EH (cell line): ENCODE measurements at places on chromosomes 4 and X.

GRCh38 chr4:6441202-6441582, 31.2 kb downstream of the PPP2R2C start:
- DNase-seq: no peak

DNA sequence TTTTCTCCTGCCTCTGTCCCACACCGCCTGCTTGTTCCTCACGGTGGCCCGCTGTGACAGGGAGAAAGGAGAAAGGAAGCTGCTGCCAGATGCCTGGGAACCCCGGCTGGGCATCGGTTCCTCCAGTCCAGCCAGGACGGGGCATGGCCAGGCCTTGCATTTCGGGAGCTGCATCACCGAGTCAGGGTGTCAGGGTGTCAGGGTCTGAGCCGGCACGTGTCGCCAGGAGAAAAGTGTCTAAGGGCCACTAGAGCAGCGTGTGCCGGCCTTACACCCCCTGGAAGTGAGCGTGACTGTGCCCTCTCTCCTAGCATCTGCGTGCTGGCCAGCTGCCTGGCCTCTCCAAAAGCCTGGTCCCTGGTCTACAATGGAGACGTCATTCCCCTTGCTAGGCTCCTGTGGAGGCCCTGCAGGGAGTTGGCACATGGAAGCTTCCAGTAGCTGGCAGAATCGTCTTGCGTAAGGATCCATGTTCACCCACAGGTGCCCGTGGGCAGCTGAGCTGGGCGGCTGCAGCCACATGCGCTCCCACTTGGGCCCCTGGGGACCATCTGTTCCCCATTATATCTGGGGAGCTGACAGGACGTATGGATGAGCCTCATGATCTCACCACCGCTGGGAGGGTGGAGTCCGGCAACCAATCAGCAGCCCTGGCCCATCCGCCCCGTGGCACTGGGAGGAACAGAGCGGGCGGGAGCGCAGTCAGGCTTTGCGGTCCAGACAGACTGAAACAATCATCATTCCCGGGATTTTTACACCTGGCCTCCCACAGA, 39.9 kb upstream of the HMX1 start:
- no peak for DNase-seq

GRCh38 chrX:147978931-147979330, 2.2 kb upstream of the FMR1NB start:
- no peak for DNase-seq

GRCh38 chrX:47129899-47130358, 14.6 kb downstream of the NDUFB11 start:
- DNase-seq: no peak

DNA sequence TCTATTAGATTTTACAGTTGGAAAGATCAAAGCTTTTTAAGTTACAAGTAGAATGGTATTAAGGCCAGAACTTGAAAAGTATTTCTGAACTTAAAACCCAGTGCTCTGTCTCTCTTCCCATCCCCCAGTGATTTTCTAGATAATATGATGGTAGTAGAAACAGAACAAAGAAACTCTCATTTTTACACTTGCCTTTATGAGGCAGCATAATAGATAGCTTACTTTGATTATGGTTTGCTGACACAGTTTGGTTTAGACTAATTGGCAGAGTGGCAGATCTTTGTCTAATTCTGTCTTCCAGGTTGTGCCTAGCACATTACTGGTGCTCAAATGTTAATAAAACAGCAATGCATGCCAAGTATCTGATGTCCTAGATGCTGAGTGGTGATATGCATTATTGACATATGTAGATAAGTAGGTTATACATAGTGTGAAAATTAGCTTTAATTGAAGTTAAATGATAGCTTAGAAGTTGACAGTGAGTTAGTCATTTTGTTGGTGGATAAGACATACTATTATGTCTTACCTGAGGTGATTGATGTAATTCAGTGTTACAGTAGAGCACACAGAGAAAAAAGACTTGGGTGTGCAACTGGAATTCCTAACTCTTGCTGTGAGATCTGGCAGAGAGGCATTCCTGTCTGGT, 4.3 kb upstream of the RAPGEF2 start:
- DNase-seq: no peak

GRCh38 chr4:151908201-151908600, 147.4 kb upstream of the GATB start:
- DNase-seq: no peak

DNA sequence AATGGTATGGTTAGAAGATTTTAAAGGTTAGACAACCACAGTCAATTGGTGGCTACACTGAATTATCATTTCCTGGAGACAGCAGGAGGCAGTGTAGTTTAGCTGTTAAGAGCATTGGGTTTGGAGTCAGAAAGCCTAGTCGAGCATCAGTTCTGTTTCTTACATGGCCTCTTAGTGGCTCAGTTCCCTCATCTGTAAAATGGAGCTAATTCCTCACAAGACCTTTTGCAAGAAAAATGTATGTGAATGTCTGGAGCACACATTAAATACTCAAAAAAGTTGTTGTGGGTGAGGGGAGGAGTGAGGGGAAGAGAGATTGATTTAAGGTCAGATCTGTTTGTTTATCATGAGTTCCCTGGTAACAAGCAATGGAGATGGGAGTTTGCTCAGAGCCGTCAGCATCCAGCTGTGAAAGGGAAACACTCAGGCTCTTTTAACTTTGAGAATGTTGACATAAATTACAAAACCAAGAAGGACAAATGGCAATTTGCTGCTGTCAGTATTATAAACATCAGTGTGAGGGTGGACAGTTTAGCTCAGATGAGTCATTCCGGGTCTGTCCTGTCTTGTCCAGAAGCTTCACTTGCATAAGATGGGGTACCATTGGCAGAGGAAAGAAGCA, 98.2 kb upstream of the PGRMC2 start:
- peak; percentile 81 for DNase-seq

GRCh38 chr4:174305961-174306360, 22.2 kb downstream of the CEP44 start:
- no peak for DNase-seq

- DNase-seq: no peak
Observed at GRCh38 chr4:7845493-7846128, 94.0 kb downstream of the AFAP1 start.

DNA sequence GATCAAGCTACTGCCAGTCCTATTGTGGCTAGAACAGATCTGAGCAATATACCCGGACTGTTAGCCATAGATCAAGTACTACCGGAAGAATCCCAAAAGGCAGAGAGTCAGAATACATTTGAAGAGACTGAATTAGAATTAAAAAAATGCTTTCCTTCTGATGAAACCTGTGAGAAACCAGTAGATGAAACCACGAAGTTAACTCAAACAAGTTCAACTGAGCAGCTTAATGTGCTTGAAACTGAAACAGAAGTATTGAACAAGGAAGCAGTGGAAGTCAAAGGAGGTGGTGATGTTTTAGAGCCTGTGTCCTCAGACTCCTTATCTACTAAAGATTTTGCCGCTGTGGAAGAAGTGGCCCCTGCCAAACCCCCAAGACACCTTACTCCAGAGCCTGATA, 46.8 kb downstream of the WDR44 start:
- DNase-seq: peak; percentile 1

GRCh38 chr4:127685292-127685691, 44.9 kb upstream of the SLC25A31 start:
- DNase-seq: peak; percentile 64
